Lower lobe of right lung (tissue), 2 donors: ENCODE measurements at places on chromosomes 6 and 20.
A peak's percentile ranks its signal among the peaks of the same experiment; 100 is the strongest.

DNA sequence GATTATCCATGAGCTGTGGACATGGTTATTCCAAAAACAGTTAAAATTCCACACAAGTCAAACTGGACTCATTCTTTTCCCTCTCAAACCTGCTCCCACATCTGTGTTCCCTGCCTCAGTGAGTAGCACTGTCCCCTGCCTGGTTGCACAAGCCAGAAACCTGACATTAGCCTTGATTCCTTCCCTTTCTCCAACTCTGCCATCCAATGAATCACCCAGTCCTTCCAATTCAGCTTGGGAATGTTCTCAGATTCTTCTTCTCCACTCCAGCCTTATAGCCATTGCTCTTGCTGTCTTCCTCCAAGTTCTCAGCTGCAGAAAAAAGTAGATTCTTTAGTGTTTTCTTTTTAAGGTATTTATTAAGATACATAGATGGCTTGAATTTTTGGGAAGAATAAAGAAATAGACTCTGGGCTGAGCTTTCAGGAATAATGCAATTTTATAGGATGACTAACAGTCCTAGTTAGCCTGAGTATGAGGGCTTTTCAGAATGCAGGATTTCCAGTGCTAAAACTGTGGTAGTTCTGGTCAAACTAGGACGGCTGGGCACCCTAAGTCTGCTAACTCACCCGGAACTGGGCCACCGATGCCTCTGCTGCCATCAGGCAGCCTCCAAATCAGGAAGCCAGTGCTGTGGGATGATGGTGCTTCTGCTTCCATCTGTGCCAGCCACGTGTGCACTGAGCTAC is 18.2 kb upstream of the SASH1 start:
- no peak for DNase-seq

- DNase-seq = no peak
These were observed 34.8 kb upstream of the NUP153 start for GRCh38 chr6:17741507-17741906.

GRCh38 chr20:62652041-62652893 is 10.0 kb downstream of the SLCO4A1 start:
- peak; percentile 93 for DNase-seq

GRCh38 chr6:159679091-159680077 is 13.7 kb downstream of the SOD2 start:
- DNase-seq = no peak

GRCh38 chr6:40894962-40895799 is 143.8 kb downstream of the UNC5CL start:
- peak; percentile 65 for DNase-seq

GRCh38 chr6:118705544-118706491 is 54.4 kb upstream of the CEP85L start:
- no peak for DNase-seq

DNA sequence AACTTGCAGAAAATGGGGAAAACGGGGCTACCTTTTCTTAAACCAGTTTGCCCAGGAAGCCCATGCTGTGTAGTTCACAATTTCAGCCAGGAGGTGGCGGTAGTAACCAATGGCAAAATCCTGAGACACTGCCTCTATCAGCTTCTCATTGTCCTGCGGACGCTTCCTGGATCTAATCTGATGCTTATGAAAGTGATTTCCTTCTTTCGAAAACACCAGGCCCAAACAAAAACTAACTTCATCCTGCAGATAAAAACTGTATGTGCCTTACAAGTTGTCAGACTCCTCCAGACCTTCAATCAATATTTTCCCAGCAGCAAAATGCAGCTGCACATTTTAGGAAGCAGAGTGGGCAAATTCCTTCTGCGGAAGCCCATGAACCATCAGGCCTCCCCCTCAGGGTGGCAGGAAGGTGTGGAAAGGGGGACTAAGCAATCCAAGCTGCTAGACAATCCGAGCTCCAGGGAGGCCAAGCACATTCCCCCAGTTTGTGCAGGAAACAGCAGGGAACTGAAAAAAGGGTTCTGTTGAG is 88.5 kb downstream of the LY86 start:
- DNase-seq = peak; percentile 67

DNA sequence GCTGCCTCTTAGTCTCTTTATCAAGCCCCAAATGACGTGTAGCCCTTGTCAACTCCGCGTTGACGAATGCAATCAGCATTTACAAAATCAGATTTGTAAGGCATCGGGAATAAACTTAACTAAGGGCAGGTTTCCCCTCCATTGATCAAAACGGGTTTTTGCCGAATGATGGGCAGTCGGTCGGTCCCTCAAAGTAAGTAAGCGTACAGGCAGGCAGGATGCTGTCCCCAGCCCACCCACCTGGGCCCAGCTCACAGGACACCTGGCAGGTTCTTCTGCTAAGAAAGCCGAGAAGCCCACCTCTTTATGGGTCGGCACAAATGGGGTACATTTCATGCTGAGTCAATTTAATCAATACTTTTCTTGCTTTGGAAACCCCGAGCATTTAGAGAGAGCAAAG is 22.0 kb upstream of the MAFB start:
- DNase-seq = no peak

DNA sequence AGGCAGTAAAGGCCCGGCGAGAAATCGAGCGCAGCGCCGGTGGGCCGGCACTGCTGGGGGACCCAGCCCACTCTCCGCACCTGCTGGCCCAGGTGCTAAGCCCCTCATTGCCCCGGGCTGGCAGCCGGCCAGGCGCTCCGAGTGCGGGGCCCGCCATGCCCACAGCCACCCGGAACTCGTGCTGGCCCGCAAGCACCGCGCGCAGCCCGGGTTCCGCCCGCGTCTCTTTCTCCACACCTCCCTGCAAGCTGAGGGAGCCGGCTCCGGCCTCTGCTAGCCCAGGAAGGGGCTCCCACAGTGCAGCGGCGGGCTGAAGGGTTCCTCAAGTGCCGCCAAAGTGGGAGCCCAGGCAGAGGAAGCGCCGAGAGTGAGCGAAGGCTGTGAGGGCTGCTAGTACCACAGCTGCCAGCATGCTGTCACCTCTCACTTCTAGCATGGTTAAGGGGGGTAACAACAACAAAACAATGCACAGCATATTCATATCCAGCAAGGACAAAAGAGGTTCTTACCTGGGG is 11.3 kb upstream of the GMPR start:
- DNase-seq = no peak

GRCh38 chr20:3239867-3240775 is 1.1 kb upstream of the SLC4A11 start:
- DNase-seq = no peak

GRCh38 chr6:7515363-7515762 is 26.1 kb upstream of the DSP start:
- no peak for DNase-seq

GRCh38 chr6:46129291-46129628 is 529 bp upstream of the ENPP4 start:
- no peak for DNase-seq

GRCh38 chr6:150721418-150722266 is 122.0 kb downstream of the PLEKHG1 start:
- DNase-seq = no peak

DNA sequence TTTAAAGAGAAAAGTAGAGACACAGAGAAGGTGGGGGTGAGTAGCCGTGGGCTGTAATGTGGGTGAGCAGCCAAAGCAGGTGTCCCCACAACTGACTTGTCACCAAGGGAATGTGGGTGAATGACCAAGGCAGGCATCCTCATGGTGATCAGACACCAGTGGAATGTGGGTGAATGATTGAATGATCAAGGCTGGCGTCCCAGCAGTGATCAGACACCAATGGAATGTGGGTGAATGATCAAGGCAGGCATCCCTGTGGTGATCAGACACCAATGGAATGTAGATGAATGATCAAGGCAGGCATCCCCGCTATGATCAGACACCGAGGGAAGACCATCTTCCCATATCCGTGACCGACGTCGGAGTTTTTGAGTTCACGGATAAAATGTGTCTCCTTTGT is 49.8 kb upstream of the OR14J1 start:
- DNase-seq = no peak

DNA sequence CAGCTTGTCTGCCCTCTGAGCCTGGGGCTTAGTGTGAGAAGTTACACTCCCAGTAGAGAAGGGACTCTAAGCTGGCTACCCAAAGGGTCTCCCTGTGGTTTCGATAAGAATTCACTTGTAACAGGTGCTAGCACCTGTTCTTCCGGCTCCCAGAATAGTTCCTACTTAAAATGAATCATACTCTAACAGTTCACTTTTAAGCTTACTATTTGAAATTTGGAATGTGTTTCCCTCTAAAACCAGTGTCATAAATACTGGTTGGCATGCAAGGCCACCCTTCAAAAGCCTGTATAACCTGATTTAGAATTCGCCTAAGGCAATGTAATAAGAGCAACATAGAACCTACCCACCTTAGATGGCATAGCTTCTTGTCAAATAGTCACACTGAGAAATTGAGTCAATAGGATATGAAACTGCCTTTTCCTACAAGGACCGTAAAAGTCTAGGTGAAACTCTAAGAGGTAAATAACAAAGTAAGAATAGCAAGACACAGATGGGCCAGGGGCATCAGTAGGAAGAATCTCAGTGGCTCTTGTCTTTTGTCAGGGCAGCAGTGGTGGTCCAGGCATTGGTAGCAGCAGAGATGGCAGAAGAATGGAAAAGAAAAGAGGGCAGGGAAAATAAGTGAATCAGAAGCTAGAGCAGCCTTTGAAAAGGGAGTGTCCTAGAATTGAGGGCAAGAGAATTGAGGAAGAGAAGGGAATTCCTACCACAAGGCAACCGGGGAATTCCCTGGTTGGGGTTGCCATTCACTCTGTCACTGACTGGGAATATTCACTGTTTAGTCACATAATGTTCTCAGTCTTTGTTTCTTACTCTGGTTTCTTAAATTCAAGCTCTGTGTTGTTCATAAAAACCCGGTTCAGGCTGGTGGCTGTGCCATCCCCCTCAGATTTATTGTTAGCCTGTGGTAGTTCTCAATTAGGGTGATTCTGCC is 91.5 kb downstream of the HIVEP2 start:
- no peak for DNase-seq

GRCh38 chr6:13838616-13839015 is 24.3 kb upstream of the MCUR1 start:
- DNase-seq = no peak

DNA sequence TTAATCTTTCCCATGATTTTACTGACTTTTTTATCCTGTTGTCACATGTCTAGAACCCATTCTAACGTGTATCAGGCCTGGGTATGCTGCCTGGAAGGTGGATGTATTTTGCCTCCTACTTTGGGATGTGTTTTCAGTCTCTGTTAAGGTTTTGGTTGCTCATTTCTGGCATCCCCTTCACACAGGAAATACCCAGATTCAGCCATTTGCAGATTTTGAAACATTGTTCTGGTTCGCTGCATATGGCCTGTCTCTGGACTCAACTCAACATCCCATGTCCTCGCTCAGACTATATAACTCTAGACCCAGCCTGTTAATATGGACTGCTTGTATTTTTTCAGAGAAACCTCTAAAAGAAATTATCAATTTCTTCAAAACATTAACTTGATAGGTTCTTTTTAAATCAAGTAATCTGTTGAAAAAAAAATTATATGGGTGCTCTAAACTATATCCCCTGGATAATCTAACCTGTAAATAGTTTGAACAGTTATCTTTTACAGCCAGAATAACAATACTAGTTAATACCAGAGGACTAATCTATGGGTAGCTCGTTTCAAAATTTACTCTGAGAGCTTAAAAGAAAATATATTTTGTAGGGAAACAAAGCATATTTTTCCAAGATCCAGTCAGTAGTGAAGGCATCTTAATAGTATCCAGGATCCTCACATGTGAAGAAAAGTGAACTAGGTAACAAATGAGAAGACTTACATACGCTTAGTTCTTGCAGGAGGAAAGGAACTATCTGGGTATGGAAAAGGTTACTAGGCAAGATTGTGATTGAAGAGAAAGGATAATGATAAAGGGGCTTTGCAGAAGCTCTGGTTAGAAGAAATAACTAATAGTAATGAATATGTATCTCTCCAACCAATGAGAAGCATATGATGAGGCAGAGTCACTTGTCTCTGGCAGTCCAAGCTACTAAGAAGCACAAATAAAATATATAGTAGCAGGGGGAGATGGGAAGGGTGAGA is 23.4 kb upstream of the HLA-DQB1 start:
- DNase-seq = no peak
